Right hindlimb (tissue), 1 donor: ENCODE measurements at places on chromosomes 3 and 15.

DNA sequence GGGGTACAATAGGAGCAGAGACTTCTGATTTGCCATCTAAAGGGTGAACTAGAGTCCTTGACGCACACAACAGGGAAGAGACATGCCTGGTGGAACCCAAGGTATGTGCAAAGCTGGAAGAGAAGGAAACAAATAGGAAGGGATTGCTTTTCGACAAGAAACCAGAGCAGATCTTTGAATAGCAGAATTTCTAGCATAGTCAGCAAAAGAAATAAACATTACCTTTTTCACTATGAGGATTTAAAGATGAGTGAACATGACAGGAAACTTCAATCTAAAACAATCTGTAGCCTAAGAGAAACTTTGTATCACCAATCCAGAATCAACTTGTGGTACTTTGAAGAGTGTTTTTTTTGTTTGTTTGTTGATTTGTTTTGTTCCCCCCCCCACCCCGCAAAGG, 4.9 kb downstream of the IL5RA start:
- DNase-seq, result no peak

- DNase-seq, result no peak
Measured at GRCh38 chr15:44668921-44669320, 5.5 kb upstream of the SPG11 start.

DNA sequence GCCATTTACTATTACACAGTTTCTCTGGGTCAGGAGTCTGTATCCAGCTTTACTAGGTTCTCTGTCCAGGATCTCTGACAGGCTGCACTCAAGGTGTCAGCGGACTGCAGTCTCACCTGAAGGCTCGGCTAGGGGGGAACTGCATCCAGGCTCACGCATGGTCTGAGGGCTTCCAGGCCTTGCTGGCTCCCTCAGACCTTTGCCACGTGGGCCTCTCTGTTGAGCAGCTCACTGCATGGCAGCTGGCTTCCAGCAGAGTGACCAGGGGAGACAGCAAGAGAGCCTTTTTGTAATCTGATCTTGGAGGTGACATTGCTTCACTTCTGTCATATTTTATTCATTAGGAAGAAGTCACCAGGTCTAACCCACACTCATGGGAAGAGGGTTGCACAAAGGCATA, 152.3 kb downstream of the CACNA2D3 start:
- DNase-seq, result no peak

GRCh38 chr3:172031996-172032395, 7.4 kb upstream of the FNDC3B start:
- DNase-seq, result no peak

DNA sequence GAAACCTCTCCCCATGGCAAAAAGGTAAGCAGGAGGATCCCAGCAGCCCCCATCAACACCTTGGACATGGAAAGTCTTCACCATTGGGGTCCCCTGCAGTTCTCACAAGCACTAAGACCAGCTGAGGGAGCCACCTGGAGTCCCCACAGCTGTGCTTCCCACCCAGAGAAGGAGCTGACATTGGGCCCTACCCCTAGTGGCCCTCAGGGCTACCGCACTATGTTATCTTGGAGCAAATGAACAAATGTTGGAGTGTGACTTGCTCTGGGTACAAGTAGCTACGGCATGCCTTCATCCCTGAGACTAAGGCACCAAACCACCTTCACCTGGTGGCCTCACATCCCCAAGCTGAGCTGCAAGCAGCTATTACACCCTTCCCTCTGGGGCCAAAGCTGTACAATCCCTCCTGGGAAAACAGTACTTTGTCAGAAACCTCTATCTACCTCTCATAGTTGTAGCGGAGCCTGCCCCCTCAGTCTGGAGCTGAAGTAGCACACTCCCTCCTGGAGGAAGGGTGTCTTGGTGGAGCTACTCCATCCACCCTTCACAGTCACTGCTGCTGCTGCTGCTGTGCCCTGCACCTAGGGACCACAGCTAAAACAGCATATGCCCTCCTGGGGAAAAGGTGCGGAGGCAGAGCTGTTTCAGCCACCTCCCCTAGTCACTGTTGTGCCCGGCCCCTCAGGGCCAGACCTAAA, 42.7 kb downstream of the SERP1 start:
- DNase-seq, result no peak

- no peak for DNase-seq
Measured at GRCh38 chr3:12722226-12722625, 36.8 kb downstream of the TMEM40 start.
